ENCODE measurements at places on chromosomes 1 and 21.
A peak's percentile ranks its signal among the peaks of the same experiment; 100 is the strongest.

GRCh38 chr21:28174701-28175100 lies 818.0 kb downstream of the LTN1 start:
- DNase-seq, result no peak

DNA sequence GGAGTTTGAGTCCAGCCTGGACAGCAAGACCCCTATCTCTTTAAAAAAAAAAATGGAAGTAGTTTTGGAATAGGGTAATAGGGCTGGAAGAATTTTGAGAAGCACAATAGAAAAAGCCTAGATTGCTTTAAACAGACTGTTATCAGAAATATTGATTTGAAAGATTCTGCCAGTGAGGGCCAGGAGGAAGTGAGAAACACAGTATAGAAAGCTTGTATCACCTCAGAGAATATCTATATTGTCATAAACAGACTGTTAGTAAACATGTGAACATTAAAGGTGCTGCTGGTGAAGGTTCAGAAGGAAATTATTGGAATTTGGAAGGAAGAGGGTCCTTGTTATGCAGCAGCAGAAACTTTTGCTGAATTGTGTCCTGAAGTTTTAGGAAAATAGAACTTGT lies 24.8 kb upstream of the PSEN2 start:
- no peak for DNase-seq

DNA sequence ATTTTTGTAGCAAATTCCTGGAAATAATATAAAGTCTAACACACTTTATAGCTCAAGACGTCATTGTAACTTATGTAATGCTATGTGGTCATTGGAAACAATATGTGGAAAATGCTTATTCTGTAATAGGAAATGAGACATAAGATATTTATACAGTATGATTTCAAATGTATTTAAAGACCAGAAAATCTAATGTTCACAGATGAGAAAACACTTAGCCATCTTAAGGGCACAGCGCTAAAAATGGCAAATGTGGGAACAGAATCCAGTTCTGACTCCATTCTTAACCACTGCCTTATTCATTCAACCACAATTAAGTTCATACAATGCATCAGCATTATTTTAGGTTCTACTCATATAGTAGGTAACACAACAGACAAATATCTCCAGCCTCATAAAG lies 12.5 kb downstream of the CSDE1 start:
- DNase-seq, result no peak

GRCh38 chr21:28751176-28751575 lies 241.5 kb downstream of the LTN1 start:
- no peak for DNase-seq

DNA sequence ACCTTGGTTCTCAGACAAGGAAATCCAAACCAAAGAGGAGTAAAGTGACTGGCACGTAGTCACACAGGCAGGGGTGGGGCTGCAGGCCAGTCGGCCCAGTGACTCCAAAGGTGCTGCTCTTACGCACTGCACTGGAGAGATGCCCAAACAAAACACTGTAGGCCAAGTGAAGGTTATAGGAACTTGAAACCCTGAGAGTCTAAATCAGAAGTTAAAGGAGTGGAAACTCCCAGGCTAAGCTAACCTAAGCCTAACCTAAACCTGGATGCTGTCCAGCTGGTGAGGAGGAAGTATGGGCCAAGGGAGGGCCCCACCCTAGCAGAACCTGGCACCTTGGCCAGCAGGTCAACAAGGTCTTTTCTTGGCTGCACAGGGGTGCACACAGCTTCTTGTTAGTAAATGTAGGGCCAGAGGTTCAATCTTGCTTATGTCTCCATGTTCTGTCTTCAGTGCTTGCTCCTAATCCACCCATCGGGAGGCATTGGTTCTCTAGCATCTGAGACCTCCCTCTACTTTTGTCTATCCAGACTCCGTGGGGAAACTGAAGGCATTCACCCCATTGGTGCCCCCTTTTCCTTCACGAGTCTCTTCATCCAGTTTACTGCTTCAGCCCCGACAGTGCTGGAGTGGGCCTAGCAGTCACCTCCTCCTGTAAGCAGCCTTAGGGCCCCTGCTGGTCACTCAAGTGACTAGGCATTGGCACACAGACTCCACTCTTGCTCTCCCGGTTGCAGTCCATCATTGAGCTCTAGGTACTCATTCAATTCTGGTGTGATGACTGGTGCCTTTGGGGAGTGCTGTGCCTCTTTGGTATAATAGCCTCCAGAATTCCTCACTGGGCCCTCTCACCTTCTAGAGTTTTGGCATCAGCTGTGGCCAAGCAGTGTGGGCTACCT lies 12.9 kb upstream of the TMEM125 start:
- DNase-seq, result no peak

- DNase-seq, result no peak
Measured at GRCh38 chr1:51288578-51288977, 41.8 kb downstream of the TTC39A start.

DNA sequence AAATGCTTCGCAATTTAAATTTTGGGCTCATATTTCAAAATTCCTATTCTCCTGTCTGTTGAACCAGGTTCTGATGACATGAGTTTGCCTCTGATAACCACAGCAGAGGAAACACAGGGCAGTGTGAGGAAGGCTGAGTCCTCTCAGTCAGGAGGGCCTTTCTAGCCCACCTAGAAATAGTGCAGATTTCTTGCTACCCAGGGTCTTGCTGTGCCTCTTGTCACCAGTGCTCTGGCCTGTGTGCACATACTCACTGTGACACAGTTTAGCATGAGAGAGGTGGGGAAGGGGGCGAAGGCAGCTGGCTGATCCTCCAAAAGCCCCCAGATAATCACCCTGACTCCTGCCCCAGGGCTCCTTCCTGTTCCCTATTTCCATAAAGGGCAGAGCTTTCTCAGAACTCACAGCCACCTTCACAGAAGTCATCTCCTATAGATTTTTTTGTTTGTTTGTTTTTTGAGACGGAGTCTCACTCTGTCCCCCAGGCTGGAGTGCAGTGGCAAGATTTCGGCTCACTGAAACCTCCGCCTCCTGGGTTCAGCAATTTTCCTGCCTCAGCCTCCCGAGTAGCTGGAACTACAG lies 23.7 kb downstream of the ERRFI1 start:
- DNase-seq, result no peak

- DNase-seq, result peak; percentile 12
Measured at GRCh38 chr1:46244656-46245371, 2.7 kb upstream of the RAD54L start.

GRCh38 chr1:53206735-53207379 lies 10.2 kb downstream of the CPT2 start:
- no peak for DNase-seq

DNA sequence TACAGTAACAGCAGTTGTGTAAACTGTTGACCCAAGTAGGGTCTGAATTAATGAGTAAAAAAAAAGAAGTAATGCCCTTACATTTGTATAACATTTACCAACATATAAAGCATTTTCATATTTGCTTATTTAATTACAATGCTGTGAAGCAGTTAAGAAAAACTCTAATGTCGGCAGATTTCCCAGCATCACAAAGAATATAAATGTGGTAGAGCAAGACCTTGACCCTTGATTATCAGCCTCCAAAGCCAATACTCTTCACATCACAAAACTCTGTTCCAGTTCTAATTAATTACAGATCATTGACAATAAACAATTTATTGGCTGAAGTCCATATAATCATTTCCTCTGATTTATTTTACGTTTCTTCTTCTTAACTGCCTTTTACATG lies 130.2 kb downstream of the DUSP10 start:
- no peak for DNase-seq

GRCh38 chr1:115469703-115470476 lies 131.8 kb upstream of the NGF start:
- DNase-seq, result peak; percentile 37

GRCh38 chr1:201702936-201703335 lies 126.0 kb upstream of the IPO9 start:
- DNase-seq, result no peak

DNA sequence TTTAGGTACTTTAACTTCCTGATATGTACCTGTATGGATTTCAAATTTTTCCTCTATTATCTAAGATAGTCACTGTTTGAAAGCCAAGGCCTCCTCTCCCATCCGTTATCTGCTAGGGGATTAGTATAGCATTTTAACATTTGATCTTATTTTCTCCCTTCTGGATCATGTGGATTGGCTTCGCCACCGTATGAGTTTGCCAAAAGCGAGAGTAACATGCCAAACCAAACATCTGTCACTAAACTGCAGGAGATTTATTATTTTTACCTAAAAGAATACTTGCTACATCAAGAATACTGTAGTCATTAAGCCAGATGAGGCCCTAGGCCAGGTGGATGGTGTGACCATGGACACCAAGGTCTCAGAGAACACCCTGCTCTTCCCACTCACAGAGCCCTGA lies 28.5 kb upstream of the EEIG2 start:
- no peak for DNase-seq

GRCh38 chr1:99766378-99766800 lies at the start of gene FRRS1:
TSS of gene FRRS1 (minus strand) at chr1:99766635. CDS start at chr1:99748768, 17,867 bp downstream.
- DNase-seq, result peak; percentile 28

GRCh38 chr1:24751833-24752232 lies 6.6 kb downstream of the CLIC4 start:
- DNase-seq, result no peak

DNA sequence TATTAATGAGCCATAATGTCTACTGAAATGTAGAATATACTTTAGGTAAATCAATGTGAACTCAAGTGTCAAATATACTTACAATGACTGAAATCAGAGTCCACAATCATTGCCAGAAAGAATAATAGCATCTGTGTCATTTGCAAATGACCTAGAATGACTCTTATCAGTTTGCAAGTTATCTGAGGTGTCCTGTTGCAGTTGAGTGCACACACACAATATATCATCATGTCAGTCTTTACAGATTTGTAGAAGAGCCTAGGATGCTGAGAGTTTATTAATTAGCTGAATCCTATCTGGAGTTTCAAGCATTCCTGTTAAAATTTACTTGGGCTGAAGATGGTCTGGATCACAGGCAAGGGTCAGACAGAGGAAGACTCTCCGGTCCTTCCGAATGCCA lies 324.0 kb upstream of the GREM2 start:
- no peak for DNase-seq

- no peak for DNase-seq
Measured at GRCh38 chr1:247408100-247408499, 7.9 kb upstream of the NLRP3 start.

DNA sequence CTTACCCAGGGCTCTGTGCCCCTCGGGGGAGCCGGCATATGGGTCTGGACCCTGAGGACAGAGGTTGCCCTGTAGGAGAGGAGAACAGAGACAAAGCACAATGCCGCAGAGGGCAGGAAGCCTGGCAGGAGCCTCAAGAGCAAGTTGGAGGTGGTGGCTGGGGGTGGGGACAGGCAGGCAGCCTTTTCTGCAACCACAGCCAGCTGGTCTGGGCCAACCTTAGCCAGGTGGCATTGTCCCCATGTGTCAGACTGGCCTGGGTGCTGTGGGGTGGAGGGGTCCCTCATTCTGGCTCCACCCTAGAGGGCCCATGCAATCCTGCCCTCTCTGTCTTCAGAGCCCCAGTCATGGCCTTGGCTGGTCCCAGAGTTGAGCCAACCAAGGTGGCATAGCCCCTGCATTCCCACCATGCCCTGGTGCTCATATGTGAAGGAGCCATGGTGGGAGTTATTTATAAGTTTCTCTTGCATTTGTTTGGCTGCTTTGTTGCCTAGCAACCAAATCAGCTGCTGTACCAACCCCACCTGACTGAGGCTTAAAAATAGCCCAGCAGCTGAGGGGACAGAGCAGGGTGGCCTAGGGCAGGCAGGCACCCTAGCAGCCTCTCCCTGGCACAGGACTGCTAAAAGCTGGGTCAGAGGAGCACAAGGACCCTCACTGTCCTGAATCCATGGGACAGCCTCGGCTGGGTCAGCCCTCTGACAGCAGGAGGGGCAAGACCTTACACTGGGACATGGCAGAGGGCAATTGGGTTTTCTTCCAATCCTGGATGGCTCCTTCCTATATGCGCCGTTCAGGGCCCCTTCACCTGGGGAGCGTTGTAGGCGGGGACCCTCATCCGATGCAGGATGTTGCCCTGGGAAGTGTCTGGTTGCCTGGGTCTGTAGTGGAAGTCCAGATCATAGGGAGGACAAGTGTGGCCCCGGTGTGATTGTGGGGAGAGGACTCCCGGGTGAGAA lies 19.5 kb downstream of the MAP7D1 start:
- DNase-seq, result no peak

DNA sequence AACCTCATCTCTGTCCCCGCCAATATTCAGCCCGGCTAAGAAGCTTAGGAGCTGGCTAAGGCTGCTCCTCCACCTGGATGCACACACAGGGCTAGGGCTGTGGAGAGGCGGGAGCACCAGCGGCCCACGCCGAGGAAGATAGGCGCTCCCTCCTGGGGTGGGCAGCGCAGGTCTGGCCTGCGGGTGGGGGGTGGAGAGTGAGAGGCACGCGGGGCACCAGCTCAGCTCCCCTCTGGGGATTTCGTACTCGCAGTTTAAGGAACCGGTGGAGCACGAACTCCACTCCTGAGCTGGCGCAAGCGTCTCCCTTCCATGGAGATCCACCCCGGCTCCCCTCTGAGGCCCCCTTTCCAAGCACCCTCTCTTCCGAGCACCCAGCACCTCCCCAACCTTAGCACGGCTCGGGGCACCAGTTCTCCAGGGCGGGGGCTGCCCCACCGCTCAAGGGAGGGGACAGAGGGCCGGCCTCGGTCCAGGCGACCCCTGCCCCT lies 433 bp upstream of the KAZN start:
- no peak for DNase-seq

DNA sequence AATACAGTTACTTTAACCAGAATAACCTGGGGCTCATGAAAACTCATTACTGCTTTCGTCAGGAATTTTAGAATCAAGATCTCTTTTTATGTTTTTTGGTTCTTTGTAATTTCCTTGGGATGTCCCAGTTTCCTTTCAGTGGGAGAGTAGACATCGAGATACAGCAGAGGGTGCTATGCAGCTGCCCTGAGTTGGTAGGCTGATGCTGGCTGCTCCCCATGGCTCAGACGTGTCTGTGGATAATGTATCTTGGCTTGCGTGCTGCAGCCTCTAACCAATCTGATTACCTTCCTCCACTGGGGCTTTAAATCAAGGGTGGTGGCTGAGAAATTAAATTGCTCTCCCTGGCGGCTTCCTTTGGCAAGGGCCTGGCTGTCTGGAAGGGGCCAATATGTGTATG lies 253.7 kb downstream of the CACNA1E start:
- DNase-seq, result no peak

GRCh38 chr1:15070145-15070748 lies 83.3 kb upstream of the TMEM51 start:
- no peak for DNase-seq

GRCh38 chr1:206737729-206738201 lies 32.8 kb upstream of the IL19 start:
- peak; percentile 48 for DNase-seq

- DNase-seq, result no peak
Measured at GRCh38 chr1:24193046-24193445, 6.0 kb upstream of the IFNLR1 start.

- peak; percentile 43 for DNase-seq
Measured at GRCh38 chr1:2556678-2557481, 709 bp downstream of the TNFRSF14 start.

GRCh38 chr1:23916209-23917131 lies 3.3 kb upstream of the CNR2 start:
- DNase-seq, result peak; percentile 74

DNA sequence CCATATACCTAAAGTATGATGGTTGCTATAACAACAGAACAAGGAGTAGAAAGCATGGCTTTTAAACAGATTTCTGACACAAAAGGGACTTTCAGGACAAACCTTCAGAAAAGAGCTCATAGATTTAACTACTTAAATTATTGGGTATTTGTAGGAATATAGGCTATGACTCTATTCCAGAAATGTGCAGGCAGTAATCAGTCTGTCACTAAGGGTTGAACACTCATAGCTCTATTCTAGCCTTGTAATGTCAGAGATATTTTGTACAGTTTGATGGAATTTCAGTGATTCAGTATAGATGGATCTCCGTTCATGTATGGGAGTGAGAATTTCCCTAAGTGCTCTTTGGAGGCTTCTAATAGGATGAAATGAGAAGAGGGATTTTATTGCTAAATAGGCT lies 82.8 kb downstream of the EXTL2 start:
- DNase-seq, result no peak

- DNase-seq, result no peak
Measured at GRCh38 chr1:186463926-186464325, 3.0 kb upstream of the PDC start.

All from activated T-cell treated with anti-CD3 and anti-CD28 coated beads, Interleukin-2, amount 50 U/mL, for 72 hours (primary cell).